SK-N-DZ (cell line): ENCODE measurements at places on chromosomes 5 and 9.

DNA sequence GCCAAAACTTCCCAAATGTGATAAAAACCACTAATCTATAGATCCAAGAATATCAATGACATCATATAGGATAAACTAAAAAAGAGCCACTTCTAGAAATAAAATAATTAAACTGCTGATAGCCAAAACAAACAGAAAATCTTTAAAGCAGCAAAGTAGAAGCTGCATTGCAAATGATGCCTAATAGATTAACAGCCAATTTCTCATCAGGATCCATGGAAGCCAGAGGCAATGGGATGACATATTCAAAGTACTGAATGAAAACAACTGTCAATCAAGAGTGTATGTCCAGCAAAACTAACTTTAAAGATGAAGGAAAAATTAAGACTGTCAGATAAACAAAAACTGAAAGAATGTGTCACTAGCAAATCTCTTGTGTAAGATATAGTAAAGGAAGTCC, 224.8 kb downstream of the PSAT1 start:
- no peak for DNase-seq

DNA sequence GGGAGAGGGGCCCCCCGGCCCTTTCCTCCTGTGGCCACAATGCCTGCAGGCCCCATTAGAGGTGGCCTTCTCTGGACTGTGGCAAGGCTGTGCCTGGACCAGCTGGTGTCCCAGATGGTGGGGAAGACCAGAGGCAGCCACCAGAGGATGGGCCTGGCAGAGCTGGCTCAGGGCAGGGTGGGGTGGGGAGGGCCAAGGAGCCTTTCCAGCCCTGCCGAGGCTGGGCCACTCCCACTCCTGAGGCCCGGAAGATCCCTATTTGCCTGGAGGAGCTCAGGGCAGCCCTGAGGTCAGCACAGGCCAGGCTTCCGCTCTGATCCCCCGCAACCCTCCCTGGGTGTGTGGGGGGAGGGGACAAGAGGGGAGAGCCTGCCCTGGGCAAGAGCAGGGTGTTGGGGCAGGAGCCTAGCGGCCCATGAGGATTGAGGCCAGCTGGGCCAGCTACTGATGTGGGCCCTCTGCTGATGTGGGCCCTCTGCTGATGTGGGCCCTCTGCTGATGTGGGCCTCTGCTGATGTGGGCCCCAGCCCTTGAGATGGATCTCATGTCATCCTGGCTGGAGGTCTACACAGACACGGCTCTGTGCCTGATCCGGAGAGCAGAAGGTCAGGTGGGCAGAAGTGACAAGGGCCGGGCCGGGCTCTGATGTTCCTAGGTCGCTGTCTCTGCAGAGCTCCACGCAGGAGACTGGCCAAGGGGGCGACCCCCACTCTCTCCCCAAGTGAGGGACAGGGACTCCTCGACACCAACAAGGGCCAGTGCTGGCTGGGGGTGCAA, 6.0 kb downstream of the MRPS2 start:
- peak; percentile 28 for DNase-seq

GRCh38 chr9:77876590-77876989, 155.0 kb downstream of the GNAQ start:
- DNase-seq, result no peak

DNA sequence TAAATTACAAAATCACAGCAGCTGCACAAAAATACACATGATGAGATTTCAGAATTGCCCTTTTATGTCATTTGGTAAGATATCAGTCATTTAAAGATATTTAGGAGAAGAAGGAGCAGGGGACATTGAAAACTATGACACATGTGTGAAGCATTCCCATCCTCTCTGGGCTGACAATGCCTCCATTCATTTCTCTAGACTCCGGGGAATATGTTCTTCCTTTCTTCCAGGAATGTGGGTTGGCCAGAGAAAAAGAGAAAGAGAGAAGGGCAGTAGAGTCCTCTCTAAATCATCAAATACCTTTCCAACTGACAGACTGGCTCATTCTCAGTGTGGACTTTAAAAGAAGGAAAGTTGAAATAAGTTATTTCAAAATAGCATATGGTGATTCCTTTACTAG, 205.6 kb upstream of the ADAMTSL1 start:
- DNase-seq, result no peak

- DNase-seq, result peak; percentile 4
Observed at GRCh38 chr9:8724284-8725018, 924.9 kb upstream of the DMAC1 start.

DNA sequence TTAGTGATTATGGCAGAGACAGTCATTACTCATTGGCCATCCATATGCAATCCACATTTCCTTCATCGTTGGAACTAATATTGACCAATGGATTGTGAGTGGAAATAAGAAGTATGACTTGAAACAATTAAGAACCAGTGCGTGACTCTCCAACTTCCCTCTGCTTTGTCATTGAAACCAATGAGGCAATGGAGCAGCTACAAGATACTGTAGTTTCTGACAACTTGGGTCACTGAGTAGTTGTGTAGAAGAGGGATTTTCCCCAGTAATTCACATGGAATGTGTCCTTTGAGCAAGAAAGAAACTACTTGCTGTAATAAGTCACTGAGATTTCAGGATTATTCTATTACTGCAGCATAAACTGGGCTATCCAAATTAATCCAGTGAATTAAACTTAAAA, 785.3 kb upstream of the RIOK2 start:
- no peak for DNase-seq

DNA sequence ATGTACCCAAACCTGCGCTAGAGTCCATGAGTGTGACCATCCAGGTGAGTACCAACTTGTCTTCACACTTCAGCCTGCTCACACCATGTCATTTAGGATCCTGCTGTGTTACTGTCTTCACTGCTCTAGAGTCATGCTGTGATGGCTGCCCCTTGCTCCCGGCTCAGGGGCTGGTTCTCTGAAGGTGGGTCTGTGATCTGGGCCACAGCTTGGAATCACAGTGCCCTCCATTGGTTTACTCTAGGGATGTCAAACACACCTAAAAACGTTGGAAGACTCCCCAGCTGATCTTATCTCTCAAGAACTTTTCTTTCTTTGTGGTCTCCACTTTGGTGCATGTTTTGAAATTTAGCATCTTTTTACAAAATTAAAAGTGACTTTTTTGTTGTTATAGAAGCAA, 53.8 kb downstream of the NFX1 start:
- DNase-seq, result no peak

GRCh38 chr5:98282521-98282920, 490.9 kb upstream of the RGMB start:
- DNase-seq, result no peak

GRCh38 chr9:37994639-37995347, 74.2 kb downstream of the SHB start:
- peak; percentile 68 for DNase-seq

DNA sequence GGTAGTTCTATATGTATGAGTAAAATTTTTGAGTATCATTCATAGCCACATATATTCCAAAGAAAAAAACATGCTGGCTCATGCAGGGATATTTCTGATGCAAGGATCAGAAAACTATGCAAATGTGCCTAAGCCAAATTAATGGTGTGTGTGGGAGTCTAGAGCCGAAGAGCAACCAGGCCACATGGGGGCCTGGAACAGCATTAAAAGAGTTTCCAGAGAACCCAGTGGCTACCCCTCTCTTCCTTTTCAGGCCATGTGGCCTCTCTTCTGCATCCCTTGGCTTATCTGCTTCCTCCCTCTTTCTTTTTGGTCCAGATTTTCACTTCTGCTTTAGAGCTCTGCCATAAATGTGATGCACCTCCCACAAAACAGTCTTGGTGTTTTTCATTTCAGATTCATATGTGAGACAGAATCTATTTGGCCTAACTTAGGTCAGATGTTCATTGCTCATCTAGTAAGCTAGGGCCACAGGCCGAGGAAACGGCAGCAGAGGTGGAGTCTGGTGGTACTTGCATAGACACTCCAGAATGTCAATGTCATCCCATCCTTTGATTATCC, 300.0 kb downstream of the SH3GL2 start:
- DNase-seq, result no peak

- no peak for DNase-seq
Observed at GRCh38 chr9:82808478-82808877, 254.5 kb downstream of the RASEF start.

- no peak for DNase-seq
Observed at GRCh38 chr5:58088941-58089340, 370.9 kb downstream of the PLK2 start.

- no peak for DNase-seq
Observed at GRCh38 chr5:96033116-96033515, 71.5 kb upstream of the ELL2 start.

GRCh38 chr5:86360801-86361200, 256.9 kb upstream of the COX7C start:
- DNase-seq, result no peak

DNA sequence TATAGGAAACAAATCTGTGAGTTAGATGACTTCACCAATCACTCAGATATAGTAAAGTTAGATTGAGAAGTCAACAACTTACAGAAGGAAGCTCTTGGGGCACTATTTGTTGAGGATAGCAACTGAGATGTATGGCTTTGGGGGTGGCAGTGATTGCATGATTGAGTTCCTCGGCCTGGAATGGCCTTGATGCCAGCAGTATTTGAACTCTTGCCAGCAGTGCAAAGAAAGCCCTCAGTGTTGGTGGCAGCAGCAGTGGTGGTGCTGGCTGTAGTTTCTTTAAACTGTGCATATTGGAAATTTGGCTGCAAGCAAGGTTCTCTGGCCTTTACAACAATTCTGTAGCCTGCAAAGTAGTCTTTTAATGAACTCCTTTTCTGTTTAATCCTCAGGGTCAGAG, 41.4 kb upstream of the PJA2 start:
- no peak for DNase-seq

GRCh38 chr5:151569132-151570046, 21.7 kb downstream of the FAT2 start:
- no peak for DNase-seq

DNA sequence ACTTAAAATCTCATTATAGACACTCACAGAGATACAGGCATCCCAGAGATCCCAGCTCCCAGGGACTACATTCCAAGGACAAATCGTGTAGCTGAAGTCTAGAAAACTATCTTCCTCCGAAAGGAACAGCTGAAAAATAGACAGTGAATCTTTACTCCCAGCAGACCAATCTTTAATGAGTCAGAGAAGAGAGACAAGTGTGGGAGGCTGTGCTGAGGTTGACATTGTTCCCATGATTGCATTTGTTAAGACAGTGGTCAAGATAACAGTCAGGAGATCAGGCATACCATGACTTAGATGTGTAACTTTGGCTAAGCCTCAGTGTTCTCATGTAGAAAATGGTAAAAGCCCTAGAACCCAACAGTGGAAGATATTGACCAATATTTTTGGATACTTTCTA, 120.7 kb downstream of the PAPPA start:
- no peak for DNase-seq

DNA sequence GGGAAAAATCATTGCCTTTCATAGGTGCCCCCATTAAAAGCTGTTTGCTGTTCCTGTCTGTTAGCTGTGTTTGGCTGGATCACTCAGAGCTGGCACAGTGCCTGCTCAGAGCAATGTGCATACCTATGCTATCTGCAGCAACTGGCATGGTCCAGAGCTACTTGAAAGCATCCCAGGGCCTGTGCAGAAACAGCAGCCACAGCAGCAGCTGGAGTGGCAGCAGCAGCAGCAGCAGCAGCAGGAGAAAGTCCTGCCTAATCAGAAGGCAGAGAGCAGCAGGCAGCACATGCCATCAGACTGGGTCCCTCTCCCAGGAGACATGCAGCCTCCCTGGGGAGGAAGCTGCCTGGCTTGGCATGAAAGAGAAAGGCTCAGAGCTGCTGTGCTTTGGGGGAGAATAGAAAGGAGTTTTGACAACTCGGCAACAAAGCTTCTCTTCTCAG, 243.8 kb upstream of the WWC1 start:
- peak; percentile 36 for DNase-seq

DNA sequence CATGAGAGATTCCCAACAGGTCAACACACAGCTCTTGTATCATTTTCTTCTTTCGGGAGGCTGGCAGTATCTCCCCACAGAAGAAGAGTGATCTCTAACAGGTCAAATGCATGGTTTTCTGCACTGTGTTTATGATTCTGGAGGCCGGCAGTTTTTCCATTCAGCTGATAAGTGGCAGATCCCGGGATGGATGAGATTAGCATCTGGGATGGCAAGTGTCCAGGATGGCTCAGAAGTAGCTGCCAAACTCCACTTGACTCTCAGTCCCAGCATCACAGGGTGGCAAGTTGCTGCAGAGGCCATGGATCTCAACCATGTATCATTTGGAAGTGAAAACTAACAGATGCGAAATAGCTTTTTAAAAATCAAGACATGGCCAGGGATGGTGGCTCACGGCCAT, 97.8 kb upstream of the SLC44A1 start:
- DNase-seq, result peak; percentile 39

DNA sequence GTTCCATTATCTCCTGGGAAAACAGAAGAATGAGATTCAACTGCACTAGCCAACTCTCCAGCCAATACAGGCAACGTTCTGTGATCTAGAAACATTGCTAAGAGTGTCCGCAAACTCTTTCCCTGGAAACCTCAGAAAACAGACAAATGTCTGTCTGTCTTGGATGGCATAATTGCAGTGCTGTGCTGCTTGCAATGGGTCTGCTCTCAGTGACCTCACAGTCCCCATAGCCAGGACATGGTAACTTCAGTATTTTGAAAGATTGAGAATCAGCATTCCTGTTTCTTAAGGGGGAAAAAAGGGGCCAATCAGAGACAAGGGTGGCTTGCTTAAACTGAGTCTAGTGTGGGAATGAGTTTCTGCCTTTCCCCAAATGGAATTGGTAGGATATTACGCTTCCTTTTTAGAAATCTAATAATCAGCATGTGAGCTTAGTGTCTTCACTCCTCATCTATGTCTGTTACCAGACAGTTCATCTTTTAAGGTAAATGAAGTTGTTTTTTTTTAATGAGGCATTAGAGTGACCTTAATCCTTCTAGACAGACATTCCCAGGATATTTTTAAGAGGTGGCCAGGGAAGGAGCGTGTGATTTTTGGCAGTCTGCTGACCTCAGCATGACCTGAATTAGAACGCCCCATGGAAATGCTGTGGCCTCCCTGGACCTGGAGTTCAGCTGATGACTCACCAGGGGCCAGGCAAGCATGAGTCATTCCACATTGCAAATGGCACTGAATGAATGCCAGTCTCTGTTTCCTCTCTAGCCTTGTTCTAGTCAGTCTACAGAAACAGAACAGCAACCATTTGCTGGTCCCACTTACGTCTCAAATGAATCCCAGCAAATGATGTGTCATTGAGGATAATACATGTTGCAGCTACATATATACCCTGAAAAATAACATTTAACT, 210.2 kb upstream of the ACTBL2 start:
- no peak for DNase-seq

- peak; percentile 33 for DNase-seq
Observed at GRCh38 chr9:16278326-16278999, 592.0 kb downstream of the BNC2 start.

- DNase-seq, result no peak
Observed at GRCh38 chr5:126192226-126192625, 231.0 kb upstream of the GRAMD2B start.

GRCh38 chr9:14746626-14747025, 24.1 kb upstream of the CER1 start:
- no peak for DNase-seq

GRCh38 chr9:126822873-126823272, 18.0 kb downstream of the ZBTB43 start:
- no peak for DNase-seq

DNA sequence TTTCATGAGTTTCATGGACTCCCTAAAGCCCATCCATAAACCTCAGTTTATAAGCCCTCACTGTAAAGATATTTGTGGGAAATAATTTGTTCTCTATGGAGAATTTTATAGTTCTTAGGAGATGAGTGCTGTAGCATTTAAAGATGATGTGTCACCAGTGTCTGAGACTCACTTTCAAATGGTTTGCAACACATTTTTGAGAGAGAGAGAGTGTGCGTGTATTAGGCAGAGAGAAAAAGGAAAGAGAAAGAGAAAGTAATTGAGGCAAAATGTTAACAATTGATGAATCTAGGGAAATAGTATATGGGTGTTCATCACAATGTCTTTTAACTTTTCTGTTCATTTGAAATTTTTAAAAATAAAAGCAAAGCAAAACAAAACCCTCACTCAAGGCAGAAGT, 479.0 kb downstream of the ZSWIM6 start:
- DNase-seq, result no peak
